Adrenal gland (tissue), 19 donors: ENCODE measurements at places on chromosomes 11 and 22. TPM values are rescaled to one million over a fixed set of nuclear protein-coding genes. Genes with fewer than 3 reads are reported as not detected.

Gene TBX1
- 1.1 TPM for total RNA-seq

Gene ELFN2
- 2.3 TPM for total RNA-seq

- no peak overlapping the region for H3K27ac ChIP-seq
- H3K36me3 ChIP-seq: no peaks in the 10 kb centered on the region
- peaks cover 11% of the 10 kb centered on the region for H3K4me1 ChIP-seq
- H3K27me3 ChIP-seq: peaks cover 3% of the 10 kb centered on the region
- H3K4me3 ChIP-seq: no peak overlapping the region
Measured at GRCh38 chr22:39598017-39598965, 27.7 kb downstream of the CACNA1I start.

Gene DEFB131B
- total RNA-seq: not detected

GRCh38 chr22:50678218-50678650 lies 5.6 kb downstream of the SHANK3 start:
- no peaks in the 10 kb centered on the region for H3K36me3 ChIP-seq
- no peak overlapping the region for H3K27ac ChIP-seq
- H3K27me3 ChIP-seq: peaks cover 8% of the 10 kb centered on the region
- DNase-seq: no peak

- H3K27ac ChIP-seq: no peak overlapping the region
- DNase-seq: no peak
- H3K4me1 ChIP-seq: no peaks in the 10 kb centered on the region
- H3K4me3 ChIP-seq: no peak overlapping the region
- no peaks in the 10 kb centered on the region for H3K27me3 ChIP-seq
Measured at GRCh38 chr11:11567936-11568650, 53.7 kb downstream of the GALNT18 start.

Gene SCUBE2
- total RNA-seq: 10.3 TPM

Gene ROBO4
- 15.3 TPM for total RNA-seq

GRCh38 chr11:118383657-118384056 lies 17.7 kb upstream of the ATP5MG start:
- no peaks in the 10 kb centered on the region for H3K27me3 ChIP-seq
- H3K4me1 ChIP-seq: no peaks in the 10 kb centered on the region
- H3K27ac ChIP-seq: no peak overlapping the region
- no peak overlapping the region for H3K4me3 ChIP-seq
- no peaks in the 10 kb centered on the region for H3K36me3 ChIP-seq
- DNase-seq: no peak

- no peaks in the 10 kb centered on the region for H3K36me3 ChIP-seq
- no peak overlapping the region for H3K4me3 ChIP-seq
- peak overlapping the region; percentile 26 for H3K27ac ChIP-seq
- no peak for DNase-seq
- H3K27me3 ChIP-seq: no peaks in the 10 kb centered on the region
Measured at GRCh38 chr22:46934172-46934745, 171.8 kb downstream of the TBC1D22A start.

DNA sequence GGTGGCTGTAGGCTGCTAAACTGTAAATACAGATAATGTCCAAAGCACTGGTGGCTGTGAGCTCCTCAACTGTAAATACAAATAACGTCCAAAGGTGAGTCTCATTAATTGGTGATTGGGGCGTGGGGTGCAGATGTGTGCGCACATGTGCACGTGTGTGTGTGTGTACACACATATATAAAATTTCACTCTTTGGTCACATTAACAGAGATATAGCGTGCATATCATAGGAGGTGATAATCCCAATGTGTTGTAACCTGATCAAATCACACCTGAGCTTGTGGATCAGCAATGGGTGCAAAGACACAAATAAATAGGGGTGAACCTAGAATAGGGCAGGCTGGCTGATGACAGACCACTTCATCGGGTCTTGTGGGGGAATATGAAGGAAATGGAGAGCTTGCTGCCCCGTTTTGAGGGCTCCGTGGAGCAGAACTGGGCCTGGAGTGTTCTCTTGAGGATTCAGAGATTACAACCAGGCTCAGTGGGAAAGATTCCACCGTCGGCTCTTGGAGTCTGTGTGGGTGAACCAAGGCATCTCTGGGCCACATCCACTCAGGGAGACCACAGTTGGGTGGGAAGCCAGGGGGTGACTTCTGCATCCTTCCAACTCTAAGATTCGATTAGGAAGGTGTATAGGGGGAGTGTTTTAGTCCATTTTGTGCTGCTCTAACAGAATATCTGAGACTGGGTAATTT lies 24.9 kb upstream of the OSBPL5 start:
- H3K4me3 ChIP-seq: no peak overlapping the region
- DNase-seq: no peak
- H3K27ac ChIP-seq: no peak overlapping the region

- no peaks in the 10 kb centered on the region for H3K36me3 ChIP-seq
- H3K27me3 ChIP-seq: no peaks in the 10 kb centered on the region
- H3K4me3 ChIP-seq: no peak overlapping the region
- no peak overlapping the region for H3K27ac ChIP-seq
Measured at GRCh38 chr11:100578831-100579311, 108.2 kb upstream of the ARHGAP42 start.

Gene MOGAT2
- total RNA-seq: 0.14 TPM
